ENCODE measurements at places on chromosomes 2 and 18.

DNA sequence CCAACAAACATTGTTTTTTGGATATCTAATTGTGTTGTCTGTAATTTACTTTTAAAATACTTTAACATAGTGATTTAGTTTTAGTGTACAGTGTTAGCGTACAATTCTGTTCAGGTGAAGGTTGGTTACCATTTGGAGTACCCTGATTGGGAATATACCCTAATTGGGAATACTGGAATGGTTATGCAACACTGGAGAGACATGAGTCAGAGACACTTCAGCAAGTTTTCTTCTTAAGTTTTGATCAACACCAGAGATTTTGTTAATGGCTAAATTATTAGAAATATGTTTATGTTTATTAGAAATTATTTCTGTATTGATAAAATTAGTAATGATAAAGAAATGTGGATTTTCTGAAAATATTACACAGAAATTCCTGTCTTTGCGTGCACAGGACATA, 100.3 kb upstream of the NABP1 start:
- no peak for DNase-seq

GRCh38 chr18:45320724-45321123, 294.6 kb upstream of the SLC14A2 start:
- no peak for DNase-seq

- no peak for DNase-seq
These were observed 30.2 kb downstream of the STK25 start for GRCh38 chr2:241478166-241478565.

- no peak for DNase-seq
These were observed 105.0 kb upstream of the DNAJC10 start for GRCh38 chr2:182611009-182611408.

DNA sequence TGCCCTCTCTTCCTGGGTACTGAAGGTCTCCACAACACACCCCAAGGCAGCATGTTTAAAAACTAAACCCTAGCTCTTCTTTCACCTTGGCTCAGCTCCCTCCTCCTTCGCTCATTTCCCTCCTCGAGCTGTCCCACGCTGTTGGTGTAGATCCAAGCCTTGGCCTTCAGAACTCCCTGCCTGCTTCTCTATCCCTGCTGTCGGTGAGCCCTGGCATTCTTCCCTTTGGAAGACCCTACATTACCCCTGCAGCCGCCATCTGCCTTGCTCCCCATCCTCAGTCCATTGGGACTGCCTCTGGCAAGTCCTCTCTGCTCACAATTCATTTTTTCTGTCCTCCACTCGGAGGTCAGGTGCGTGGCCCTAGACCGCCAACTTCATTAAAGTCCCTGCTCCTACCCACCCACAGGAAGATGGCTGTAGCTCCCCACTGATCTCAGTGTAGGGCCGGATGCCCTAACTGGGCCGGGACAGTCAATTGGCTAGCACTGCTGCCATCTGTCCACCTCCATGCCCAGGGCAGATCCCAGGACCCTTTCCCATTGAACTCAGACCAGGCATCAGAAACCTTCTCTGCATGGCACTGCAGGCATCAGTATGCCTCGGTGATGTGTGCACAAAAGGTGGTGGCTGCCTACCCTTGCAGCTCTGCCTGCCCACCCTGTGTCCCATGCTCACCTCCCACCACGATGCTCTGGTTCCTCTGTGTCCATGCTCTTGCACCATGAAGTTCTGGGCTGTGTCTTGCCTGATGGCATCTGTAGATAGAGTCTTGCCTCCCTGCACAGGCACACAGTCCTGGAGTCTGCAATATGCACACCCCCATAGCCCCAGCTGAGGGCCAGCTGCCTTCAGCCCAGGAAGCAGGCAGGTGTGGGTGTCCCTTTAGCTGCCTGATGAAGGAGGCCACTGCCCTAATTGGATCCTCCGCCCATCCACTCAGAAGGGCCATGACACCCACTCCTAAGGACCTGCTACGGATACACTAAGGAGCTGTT, 5.7 kb downstream of the AMER3 start:
- no peak for DNase-seq

Data from DMS79 treated with DMSO at 0.1 percent for 48 hours (cell line).